Upper lobe of right lung (tissue), 1 donor: ENCODE measurements at places on chromosomes 11 and 22.

DNA sequence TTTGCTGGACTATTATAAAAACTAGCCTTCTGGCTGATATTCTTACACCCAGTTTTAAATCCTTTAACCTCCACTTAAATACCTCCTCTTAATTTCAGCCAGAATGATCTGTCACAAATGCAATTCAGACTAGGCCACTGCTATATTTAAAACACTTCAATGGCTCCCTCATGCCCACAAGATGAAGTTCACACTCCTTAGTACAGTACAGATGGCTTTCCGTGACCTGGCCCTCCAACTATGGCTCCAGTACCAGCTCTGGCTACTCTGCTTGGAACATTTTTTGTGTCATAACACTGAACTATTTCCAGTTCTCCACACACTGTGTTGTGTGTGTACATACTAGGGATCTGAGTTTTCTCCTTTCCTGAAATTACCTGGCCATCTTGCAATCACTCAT, 353.4 kb downstream of the SOX6 start:
- H3K27me3 ChIP-seq: no peaks in the 10 kb centered on the region
- DNase-seq: no peak
- H3K27ac ChIP-seq: no peak overlapping the region

DNA sequence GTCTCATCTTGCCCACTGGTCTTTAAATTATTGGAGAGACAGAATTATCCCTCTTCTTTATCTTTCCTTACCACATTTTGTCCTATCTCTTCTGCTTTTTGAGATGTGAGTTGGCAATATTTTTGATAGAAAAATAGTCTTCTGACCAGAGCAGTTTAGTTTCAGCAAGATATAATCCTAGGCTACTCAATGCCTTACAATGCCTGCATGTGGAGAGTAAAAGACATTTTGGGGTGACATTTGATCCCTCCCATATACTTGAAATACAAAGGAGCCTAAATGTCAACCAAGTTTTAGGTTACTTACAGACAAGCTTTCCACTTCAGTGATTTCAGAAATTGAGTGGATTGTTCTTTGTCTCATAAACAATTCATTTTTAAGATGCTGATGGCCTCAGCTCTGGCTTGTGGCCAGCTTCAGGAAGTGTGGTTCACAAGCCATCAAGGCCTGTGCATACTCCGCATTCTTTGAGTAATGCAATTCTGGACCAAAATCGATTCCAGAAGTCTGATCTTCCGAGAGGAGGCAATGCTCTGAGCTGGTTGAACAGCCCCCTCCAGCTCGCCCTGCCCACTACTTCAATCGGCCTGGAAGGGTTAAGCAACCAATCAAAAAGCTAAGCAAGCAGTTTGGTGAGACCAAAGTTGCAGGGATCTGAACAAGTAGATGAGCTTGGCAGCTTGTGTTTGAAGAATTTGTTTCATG, 274.4 kb downstream of the BLID start:
- no peak for DNase-seq
- no peak overlapping the region for H3K4me3 ChIP-seq
- H3K27ac ChIP-seq: no peak overlapping the region
- no peaks in the 10 kb centered on the region for H3K4me1 ChIP-seq
- no peaks in the 10 kb centered on the region for H3K36me3 ChIP-seq

- peaks cover 4% of the 10 kb centered on the region for H3K4me1 ChIP-seq
- no peak overlapping the region for H3K4me3 ChIP-seq
- no peak for DNase-seq
- H3K27me3 ChIP-seq: no peaks in the 10 kb centered on the region
These were observed 72.6 kb downstream of the MYEOV start for GRCh38 chr11:69366591-69366990.

DNA sequence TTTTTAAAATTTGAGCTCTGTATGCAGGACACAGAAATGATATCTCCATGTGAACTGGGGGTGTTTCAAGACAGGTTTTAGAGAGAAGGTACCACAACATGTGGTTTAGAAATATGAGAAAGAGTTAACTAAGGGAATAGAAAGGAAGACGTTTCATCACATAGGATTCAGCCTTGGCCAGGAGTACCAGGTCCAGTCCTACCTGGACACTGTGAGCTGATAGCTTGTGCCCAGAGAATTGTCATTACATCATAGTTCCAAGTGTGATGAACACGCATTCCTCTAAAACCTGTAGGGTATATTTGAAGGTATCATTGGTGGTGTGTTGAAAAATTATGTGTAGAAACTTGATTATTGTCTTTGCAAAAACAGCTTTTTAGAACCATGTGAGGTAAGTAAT, 1.8 kb downstream of the SLC22A9 start:
- H3K4me1 ChIP-seq: no peaks in the 10 kb centered on the region
- H3K27ac ChIP-seq: no peak overlapping the region
- peaks cover 8% of the 10 kb centered on the region for H3K27me3 ChIP-seq
- H3K4me3 ChIP-seq: no peak overlapping the region

DNA sequence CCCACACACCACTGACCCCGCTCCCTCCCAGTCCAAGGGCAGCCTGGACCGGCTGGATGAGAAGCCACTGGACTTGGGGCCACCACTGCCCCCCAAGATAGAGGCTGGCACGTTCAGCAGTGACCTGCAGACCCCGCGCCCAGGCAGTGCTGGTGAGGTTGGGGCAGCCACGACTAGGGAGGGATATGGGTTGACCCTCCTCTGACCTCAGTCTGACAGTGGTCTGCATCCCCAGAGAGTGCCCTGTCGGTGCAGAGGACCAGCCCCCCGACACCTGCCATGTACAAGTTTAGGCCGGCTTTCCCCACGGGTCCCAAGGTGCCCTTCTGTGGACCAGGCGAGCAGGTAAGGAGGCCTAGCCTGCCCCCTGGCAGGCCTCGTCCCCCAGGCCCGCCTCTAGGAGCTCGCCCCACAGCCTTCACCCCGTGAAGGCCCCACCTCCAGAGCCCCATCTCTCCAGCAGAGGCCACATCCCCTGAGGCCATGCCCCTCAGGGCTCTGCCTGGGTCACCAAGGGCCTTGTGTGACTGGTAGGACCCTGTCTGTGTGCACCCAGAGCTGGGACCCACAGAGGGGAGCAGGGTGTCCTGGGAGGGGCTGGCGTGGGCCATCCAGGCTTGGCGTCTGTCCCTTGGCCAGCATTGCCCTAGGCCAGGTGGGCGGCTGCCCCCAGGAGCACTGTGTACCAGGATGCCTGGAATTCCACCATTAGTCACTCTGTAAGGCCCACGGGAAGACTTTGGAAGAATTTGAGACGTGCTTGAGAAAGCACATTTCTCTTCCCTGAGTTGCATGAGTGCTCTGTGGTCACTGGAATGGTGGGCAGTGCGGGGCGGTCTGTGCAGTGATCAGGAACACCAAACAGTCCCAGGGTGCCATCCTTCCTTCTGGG, 9.4 kb downstream of the CCDC188 start:
- no peak overlapping the region for H3K4me3 ChIP-seq
- DNase-seq: no peak
- H3K36me3 ChIP-seq: no peaks in the 10 kb centered on the region
- no peak overlapping the region for H3K27ac ChIP-seq
- H3K27me3 ChIP-seq: no peaks in the 10 kb centered on the region
- H3K4me1 ChIP-seq: peaks cover 18% of the 10 kb centered on the region

- H3K4me3 ChIP-seq: no peak overlapping the region
- no peaks in the 10 kb centered on the region for H3K4me1 ChIP-seq
- DNase-seq: no peak
- H3K27me3 ChIP-seq: no peaks in the 10 kb centered on the region
- H3K27ac ChIP-seq: no peak overlapping the region
- H3K36me3 ChIP-seq: no peaks in the 10 kb centered on the region
These were observed 1121.8 kb upstream of the TENM4 start for GRCh38 chr11:80562523-80563125.

DNA sequence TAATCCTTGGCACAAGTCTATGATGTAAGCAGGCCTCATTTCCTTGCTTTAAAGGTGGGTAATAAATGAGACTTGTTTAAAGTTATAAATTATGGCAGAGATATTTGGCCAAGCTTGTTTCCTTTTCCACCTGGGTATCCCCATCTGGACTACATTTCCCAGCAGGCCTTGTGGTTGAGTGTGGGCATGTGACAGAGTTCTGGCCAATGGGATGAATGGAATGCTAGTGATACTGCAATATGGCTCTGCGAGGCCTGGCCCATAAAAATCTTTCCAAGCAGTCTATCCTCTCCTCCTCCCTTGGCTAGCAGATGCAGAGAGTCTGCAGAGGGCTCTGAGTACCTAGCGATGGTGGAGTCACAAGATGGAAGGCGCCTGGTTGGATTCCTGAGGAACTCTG, 102.5 kb downstream of the TIMP3 start:
- DNase-seq: no peak
- H3K27ac ChIP-seq: no peak overlapping the region
- H3K27me3 ChIP-seq: no peaks in the 10 kb centered on the region

GRCh38 chr11:44147751-44148150, 52.3 kb downstream of the EXT2 start:
- no peak overlapping the region for H3K27ac ChIP-seq
- no peaks in the 10 kb centered on the region for H3K4me1 ChIP-seq
- no peaks in the 10 kb centered on the region for H3K27me3 ChIP-seq

DNA sequence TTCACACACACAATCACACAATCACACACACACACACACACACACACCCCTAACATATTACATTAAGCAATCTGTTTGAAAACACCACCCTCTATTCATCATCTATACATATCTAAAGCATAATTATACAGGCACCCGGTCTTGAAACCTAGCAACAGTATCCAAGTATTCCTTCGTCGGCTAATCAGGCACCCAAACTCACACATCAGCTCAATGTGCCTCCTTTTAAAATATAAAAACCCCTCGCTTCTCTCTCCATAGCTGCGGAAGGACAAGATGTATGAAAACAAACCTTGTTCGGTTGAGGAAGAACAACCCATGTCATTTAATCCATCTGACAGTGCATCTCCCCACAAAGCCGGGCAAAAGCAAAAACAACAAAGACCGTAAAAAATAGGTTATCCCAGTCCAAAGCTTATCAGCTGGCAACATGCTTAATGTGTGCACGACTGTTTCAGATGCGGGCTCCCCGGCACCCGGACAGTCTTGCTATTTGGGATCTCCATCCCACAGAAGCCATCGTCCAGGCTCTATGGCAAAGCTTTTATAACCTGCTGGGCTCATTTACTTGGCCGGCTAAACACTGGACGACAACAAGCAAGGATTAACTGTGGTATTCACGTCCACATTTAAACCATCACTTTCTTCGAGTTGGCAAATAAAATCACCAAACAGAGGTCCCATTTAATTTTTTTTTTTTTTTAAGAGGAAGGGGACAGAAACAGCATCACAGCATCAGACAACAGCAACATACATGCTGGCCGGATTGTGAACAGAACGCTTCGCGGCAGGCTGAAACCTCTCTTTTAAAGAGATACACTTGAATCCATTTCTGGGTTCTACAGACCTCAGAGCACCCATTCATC, 365.5 kb downstream of the SHANK2 start:
- H3K4me1 ChIP-seq: no peaks in the 10 kb centered on the region
- no peaks in the 10 kb centered on the region for H3K27me3 ChIP-seq

DNA sequence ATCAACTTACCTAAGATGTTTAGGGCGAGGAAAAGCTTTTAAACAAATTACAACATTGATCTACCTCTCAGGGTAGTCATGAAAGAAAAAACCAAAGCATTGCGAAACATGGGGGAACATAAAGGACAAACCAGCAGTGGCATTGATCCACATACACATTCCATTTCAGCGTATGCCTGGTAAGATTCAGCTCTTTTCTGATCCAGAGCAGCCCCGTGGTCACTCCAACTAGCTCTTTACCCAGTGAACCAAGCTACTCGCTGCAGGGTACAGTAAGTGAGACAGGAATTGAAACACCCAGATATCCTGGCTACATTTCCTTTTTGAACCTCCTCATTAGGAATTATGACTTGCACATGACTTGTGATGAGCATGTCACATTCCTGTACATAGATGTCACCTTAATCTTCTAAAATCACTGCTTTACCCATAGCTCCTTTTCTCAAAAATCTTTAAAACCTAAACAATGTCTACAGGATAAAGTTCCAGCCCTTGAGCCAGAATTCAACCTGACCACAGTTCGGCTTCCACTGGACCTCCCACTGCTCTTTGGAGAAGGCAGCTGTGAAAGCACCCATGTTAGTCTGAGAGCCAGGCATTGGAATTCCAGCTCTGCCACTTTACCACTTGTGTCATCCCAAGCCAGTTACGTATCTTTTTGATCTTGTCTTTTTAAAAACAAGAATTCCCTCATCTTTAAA, 42.9 kb upstream of the AKIP1 start:
- H3K27me3 ChIP-seq: no peaks in the 10 kb centered on the region
- no peaks in the 10 kb centered on the region for H3K36me3 ChIP-seq
- peaks cover 37% of the 10 kb centered on the region for H3K4me1 ChIP-seq
- H3K27ac ChIP-seq: no peak overlapping the region
- H3K4me3 ChIP-seq: no peak overlapping the region

DNA sequence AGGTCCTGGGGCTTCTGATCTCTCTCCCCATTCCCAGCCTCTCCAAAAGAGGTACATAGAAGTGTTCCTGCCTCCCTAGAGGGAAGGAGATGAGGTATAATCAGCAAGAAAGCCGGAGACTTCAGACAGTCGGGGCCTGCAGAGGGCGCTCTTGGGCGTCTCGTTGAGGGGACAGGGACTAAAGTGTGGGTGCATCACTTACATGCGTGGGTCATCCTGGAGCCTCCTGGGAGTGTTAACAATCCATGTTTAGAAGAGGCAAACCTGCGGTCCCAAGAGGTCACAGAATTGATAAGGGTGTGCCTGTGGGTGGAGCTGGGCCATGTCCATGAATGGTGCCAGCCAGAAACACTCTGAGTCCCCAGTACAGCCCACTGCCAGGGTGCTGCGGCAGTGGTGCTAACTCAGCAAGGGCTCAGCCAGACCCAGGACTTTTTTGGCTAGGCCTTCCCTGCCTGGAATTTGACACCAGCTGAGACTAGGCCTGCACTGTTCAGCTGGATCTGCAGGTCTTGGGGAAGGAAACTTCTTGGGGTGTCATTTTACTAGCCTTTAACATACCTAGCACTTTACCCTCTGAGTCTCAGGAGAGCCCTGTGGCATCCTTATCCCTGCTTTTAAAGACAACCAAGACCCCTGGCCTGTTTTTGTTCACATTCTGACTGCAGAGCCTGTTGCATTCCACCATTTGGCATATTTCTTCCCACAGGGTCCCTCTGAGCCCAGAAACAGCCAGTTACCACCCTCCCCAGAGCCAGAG, 5.5 kb downstream of the YDJC start:
- no peak overlapping the region for H3K27ac ChIP-seq
- no peak for DNase-seq
- H3K36me3 ChIP-seq: peaks cover 10% of the 10 kb centered on the region
- no peaks in the 10 kb centered on the region for H3K27me3 ChIP-seq

- no peak overlapping the region for H3K27ac ChIP-seq
- no peak overlapping the region for H3K4me3 ChIP-seq
- H3K27me3 ChIP-seq: no peaks in the 10 kb centered on the region
- H3K36me3 ChIP-seq: no peaks in the 10 kb centered on the region
- H3K4me1 ChIP-seq: peaks cover 2% of the 10 kb centered on the region
These were observed 8.7 kb upstream of the B4GALNT4 start for GRCh38 chr11:360326-361280.

DNA sequence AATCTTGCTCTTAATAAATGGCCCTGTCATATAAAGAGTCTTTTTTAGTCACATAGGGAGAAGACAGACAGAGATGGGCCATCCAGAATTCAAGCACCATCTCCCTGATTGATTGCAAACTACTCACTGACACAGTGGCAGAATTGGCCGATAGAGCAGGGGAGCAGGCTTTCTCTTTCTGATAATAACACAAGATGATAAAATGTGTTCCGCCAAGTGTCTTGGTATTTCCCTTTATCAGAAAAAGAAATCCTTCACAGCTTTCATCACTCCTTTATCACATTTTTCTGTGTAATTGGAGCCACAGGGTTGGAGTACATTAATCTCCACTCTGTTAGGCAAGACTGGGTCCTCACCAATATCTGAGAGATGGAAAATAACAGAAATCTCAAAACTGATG, 406.0 kb downstream of the TMEM135 start:
- H3K4me3 ChIP-seq: no peak overlapping the region
- no peaks in the 10 kb centered on the region for H3K36me3 ChIP-seq
- DNase-seq: no peak
- no peaks in the 10 kb centered on the region for H3K27me3 ChIP-seq
